ENCODE measurements at places on chromosomes 12 and 14. TPM values are rescaled to one million over a fixed set of nuclear protein-coding genes. Genes with fewer than 3 reads are reported as not detected.

STAT6 gene
- total RNA-seq: 316 TPM

OR4E2 gene
- total RNA-seq: not detected

ASIC1 gene
- 11.7 TPM for total RNA-seq

INSM2 gene
- not detected for total RNA-seq

BDKRB2 gene
- not detected for total RNA-seq

PRR13 gene
- 215 TPM for total RNA-seq

CEBPE gene
- 1.8 TPM for total RNA-seq

PPFIA2 gene
- not detected for total RNA-seq

ARHGDIB gene
- total RNA-seq: 937 TPM

FOXG1 gene
- not detected for total RNA-seq

NTS gene
- not detected for total RNA-seq

C12orf60 gene
- total RNA-seq: 1.3 TPM

EFS gene
- total RNA-seq: not detected

SERPINA9 gene
- total RNA-seq: not detected

BICDL1 gene
- total RNA-seq: 147 TPM

PTCSC3 gene
- not detected for total RNA-seq

SIVA1 gene
- 82.5 TPM for total RNA-seq

RD3L gene
- total RNA-seq: not detected

MNAT1 gene
- total RNA-seq: 19.6 TPM

GDF3 gene
- not detected for total RNA-seq

HOXC10 gene
- total RNA-seq: not detected

All from naive thymus-derived CD8-positive, alpha-beta T cell (primary cell).